CD8-positive, alpha-beta T cell (primary cell): ENCODE measurements at places on chromosomes 7 and 10.

GRCh38 chr10:58674251-58674650, 161.6 kb downstream of the BICC1 start:
- DNase-seq = no peak

GRCh38 chr7:27895551-27895950, 155.6 kb downstream of the TAX1BP1 start:
- DNase-seq = no peak

- DNase-seq = no peak
Observed at GRCh38 chr7:138882249-138882648, 84.3 kb upstream of the ATP6V0A4 start.

DNA sequence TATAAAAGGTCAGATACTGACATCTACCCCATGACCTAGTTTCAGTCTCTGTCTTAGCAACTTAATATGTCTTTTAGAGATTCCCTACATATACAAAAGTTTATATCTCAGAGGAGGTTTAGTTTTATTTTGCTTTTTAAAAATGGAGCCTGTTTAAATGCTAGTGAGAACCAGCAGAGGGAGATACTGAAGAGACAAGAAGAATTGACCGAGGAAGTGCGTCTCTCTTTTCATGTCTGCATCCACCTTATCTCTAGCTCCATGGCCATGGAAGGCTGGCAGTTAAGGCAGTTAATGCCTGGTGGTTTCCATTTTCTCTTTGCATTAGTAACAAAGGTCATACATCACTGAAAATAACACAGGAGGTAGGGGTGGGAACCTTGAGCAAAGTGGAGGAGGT, 10.7 kb downstream of the SUV39H2 start:
- no peak for DNase-seq

DNA sequence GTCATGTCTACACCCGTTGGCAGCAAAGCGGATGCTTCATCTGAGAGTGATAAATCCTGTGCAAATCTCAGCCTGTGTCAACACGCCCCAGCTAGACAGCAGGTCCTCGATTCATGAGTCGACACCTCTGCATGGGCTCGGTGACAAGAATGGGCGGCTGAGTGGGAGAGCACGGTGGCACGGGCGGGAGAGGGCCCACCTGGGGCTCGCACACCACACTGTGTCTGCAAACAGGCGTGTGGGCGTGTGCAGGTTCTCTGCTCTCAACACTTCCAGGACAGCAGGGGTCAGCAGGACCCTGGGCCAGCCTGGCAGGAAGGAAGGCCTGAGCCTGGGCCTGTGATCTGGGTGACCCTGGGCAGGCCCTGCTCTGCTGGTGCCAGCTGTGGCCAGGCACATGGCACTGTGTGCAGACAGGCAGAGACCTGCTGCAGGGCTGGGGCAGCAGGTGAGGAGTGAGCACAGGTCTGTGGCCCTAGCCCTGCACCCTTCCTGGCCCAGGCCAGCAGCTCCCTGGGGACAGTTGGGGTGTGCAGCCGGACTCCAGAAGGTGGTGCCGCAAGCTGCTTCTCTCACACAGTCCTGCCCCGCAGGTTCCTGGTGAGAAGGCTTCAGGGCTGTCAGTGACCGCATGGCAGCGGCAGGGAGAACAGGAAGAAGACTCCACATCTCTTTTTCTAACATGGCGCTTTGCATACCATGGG, 216.4 kb downstream of the ELFN1 start:
- no peak for DNase-seq

DNA sequence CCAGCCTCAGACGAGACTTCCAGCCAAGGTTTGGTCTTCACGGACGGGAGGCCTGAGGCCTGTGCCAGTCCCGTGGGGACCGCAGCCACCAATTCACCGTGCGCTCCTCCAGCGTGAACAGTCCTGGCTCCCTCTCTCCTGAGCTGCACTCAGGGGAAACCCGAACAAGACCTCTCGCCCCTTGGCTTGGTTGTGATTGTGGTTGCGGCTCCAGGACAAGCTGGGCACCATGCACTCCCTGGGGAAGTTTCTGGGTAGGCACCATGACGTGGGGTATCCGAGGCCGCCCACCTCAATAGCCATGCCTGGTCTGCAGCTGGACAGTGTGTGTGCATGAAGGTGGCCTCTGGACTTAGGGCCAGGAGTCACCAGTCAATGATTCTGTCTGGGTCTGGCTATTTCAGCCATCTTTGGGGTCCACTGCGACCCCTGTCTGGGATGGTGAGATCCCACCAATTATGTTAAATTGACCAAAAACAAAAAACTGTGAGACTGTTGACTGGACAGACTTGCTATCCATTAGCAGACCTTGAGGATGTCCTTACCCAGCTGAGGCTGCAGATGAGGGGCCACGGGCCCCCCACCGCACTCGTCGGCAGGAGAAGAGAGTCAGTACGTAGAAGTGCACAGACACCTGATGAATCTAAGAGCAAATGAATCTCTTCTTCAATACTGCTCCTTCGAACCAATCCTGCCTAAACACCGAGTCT, 33.5 kb upstream of the EN2 start:
- no peak for DNase-seq

- DNase-seq = no peak
Observed at GRCh38 chr10:124942317-124943169, 620 bp downstream of the ZRANB1 start.

DNA sequence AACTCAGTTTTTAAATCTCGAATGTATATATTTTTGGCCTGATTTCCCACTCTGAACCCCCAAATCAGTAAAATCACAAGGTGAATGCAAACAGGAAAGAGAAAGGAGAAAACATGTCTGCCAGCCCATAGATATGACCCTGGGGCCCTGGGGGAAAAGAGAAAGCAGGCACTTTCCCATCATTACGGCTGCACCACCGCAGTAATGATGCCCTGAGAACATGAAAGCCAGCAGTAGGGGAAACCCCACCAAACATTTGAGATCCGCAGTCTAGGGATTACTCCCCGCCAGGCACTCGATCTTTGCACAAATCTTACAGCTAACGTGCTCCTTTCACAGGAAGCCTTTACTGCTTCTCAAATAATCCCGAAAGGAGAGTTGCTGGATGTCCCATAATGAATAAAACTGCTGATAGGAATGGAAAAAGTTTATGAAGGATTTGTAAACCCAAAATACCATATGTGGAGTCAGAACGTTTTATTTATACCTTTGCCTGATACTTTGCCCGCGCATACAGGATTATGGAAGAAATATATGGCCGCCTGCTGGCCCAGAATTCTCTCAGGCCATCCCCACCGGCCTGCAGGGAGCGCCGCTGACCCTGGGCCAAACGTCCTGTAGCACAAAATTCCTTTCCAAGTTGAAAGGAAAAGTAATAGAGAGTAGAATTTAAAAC, 180.0 kb upstream of the INHBA start:
- DNase-seq = no peak

GRCh38 chr10:106506526-106507283, 657.8 kb downstream of the SORCS1 start:
- DNase-seq = no peak
